Upper lobe of right lung (tissue), 1 donor: ENCODE measurements at places on chromosomes 3 and 15.

GRCh38 chr15:38683382-38684242 lies 119.0 kb upstream of the RASGRP1 start:
- DNase-seq = no peak

- no peak for DNase-seq
Observed at GRCh38 chr3:46393011-46393410, 13.9 kb downstream of the CCR5AS start.

- DNase-seq = peak; percentile 34
Observed at GRCh38 chr15:66832664-66833063, 130.6 kb downstream of the SMAD6 start.

DNA sequence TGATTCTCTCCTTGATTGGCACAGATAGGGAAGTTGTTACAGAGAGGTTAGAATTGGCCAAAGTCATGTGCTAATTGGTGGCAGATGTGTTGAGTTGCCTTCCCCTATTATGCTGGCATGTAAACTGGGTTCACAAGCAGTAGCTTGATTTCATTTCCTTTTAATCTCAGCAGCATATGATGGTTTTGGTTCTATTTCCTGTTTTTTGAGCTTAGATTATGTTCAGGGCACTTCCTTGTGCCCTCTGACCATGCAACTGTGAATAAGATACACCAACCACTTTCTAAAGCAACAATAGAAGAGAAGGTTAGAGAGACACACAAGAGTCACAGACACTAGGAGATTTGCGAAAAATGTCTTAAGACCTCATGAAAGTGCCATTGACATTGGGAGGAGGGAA lies 16.5 kb downstream of the HPS3 start:
- DNase-seq = no peak

DNA sequence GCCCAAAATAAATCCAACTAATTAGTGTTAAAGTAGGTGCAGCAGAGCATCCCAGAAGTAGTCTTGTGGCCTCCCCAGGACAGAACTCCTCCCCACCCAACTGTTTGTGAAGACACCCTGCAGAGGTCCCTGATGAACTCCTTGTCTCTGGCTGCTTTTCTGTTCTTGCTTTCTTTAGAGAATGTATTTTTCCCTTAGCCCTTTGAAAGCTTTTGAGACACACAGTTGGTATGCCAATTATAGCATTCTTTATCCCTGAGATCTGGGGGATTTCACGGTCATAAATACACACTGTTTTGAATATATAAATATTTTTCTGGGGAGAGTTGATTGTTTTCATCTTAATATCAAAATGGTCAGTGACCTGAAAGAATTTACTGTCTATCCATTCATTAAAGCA lies 9.8 kb downstream of the TFG start:
- no peak for DNase-seq

- no peak for DNase-seq
Observed at GRCh38 chr3:67654844-67655177, 399 bp upstream of the SUCLG2 start.

GRCh38 chr3:72574144-72574543 lies 274.1 kb downstream of the SHQ1 start:
- DNase-seq = no peak

GRCh38 chr3:118548434-118548833 lies 486.2 kb downstream of the IGSF11 start:
- no peak for DNase-seq

DNA sequence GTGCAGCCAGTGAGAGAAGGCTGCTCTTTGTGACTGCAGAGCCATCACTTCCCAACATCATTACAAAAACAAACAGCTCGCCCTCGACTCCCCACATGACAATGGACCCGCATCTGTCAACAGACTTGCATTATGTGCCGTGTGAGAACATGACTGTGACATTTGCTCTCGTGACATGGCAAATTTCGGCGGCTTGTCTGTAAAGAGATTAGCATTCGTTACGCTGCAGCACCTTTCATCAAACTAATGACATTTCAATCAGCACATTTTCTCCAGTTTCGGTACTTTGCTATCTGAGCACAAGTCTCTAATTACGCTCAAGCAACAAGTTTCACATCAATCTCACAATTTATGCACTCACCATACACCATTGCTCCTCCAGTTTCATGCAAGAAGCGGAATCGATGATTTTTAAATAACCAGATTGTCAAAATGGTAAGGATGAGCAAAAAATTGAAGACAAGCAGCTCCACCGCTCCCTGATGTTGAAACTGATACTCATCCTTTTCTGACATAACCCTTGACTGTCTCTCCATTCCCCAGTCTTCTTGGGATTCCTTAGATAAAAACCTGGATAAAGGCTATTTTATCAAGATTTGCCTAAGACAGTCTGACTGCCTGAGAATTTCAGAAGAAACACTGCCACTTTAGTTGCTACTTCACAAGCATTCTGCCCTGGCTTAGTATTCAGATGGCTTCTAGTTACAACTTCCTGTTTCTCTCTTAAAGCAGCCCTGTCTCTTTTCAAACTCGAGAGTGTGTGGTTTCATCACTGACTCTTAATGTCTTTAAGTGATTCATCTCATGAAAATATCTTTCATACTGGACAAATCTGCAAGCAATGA lies at the start of gene SLC9A9:
Gene SLC9A9 (minus strand): TSS at position 682 of the 845 bp plus-strand sequence. CDS start 146 bp downstream, at position 536.
- no peak for DNase-seq

DNA sequence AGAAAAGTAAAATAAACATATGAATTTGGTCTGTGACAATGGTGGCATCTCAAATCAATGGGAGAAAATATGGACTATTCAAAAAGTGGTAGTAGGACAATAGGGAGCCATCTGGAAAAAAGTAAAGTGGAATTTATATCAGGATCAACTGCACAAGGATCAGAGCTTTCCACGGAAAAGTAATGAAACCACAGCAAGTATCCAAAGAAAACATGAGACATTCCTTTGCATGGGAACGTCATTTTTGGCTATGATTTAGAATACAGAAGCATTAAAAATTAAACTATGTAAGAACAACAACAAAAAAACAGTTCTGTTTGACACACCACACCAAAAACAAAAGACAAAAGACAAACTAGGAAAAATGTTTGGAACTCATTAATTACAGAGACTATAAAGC lies 18.7 kb downstream of the CRBN start:
- DNase-seq = no peak

DNA sequence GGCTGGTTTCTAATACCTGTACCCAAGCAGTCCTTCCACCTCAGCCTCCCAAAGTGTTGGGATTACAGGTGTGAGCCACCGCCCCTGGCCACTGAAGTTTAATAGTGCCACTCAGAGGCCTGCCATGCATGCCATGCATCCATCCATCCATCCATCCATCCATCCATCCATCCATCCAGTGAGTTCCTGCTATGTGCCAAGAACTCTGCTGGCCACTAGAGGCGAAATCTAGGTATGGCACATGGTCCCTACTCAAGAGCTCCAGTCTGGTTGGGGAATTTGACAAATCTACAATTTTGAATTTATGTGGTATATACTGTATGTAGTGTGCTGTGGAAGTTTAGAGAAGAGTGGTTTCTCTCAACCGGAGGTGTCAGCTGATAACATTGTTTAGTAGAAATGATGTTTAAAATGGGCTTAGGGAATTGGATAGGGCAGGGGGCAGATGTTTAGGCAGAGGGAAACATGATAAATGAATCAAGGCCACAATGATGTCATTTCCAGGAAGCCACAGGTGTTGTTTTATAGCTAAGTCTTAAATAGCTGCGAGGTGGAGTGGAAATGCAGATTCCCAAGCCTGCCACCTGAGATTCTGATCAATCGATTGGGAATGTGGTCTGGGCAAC lies 384.4 kb upstream of the C2CD4B start:
- no peak for DNase-seq

- DNase-seq = no peak
Observed at GRCh38 chr3:151918253-151919029, 45.0 kb downstream of the SUCNR1 start.

DNA sequence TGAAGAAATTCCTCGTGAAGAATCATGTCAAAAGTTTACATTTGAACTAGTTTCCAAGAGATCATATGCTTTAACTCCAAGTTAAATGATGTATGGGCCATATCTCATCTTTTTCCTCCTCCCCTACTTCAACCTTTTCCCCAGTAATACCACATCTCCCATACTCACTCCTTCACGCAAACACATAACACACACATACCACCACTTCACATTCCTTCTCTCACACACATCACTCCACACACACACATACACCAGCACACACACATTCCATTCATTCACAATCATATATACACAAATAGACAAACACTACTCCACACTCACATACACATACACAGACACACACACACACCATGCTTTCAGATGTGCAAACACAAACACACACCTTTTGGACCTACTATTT lies 769.0 kb upstream of the NR2F2 start:
- DNase-seq = no peak

- DNase-seq = no peak
Observed at GRCh38 chr3:19264424-19264823, 116.1 kb downstream of the KCNH8 start.

DNA sequence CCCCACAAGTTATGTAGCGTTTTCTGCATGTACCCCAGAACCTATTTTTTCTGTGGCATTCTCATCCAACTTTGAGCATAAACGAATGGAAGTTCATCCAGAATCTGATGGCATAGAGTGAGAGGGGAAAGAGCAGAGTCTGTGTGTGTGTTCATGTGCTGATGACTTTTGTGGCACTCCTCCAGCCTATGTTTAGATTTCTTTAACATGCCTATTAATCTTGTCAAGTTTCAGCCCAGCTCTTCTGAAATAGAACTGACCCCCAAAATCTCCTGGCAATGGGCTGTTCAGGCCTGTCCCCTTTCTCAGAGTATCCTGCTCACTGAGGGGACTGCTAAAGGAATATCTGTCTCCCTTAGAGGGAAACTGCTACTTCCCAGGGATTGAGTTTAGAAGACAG lies 56.4 kb upstream of the NEO1 start:
- no peak for DNase-seq

DNA sequence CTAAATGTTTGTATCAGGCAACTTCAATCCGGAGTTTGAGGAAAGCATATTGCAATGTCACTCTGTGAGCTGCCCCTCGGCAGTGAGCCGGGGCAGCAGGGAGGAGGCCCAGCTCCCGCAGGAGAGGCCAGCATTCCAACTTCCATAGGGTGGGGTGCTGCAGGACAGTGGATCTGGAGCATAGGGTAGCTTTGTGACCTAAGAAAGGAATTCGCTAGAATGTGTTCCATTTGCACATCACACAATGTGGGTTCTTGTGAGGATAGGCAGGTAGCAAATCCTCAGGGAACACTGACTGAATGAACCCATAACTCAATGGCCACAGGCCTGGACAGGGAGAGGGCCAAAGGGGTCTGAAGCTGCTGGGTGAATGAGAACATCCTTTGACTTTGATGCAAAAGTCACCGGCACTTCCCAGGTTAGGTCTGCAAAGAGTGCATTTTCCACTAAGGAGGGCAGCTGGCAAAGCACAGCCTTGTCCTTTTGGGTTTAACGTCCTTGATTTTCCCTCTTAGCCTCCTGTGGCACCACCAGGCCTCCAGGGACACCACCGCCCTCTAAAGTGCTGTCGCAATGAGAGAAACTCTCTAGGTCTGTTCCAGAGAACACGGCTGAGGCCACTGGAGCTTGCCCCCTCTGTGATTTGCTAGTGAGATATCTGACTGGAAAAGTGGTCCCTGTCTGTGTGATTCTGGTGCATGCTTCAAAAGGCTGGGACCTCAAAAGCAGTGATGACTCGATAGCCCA lies 36.2 kb downstream of the GABRB3 start:
- DNase-seq = no peak

- DNase-seq = peak; percentile 90
Observed at GRCh38 chr15:88913017-88913849, at the start of gene MFGE8. Gene MFGE8, minus strand, starts transcription at chr15:88913379. Its CDS starts 60 bp downstream, at chr15:88913319.

DNA sequence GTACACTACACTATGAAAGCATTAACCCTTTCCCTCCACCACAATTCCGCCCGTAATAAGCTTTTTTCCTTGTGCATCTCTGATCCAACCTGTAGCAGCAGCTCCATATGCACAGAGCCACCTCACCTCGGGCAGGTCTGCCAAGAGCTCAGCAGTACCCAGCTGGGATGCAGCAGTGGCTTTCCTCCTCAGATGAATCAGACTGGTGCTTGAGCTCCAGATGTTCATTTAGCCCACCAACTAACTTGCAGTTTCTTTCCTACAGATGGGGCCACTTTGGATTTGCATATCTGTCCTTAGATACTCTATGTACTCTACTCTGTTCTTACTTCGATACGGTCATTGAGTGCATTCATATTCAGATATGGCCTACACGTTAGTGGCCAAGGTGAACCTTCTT lies 14.8 kb upstream of the FSIP1 start:
- DNase-seq = no peak

DNA sequence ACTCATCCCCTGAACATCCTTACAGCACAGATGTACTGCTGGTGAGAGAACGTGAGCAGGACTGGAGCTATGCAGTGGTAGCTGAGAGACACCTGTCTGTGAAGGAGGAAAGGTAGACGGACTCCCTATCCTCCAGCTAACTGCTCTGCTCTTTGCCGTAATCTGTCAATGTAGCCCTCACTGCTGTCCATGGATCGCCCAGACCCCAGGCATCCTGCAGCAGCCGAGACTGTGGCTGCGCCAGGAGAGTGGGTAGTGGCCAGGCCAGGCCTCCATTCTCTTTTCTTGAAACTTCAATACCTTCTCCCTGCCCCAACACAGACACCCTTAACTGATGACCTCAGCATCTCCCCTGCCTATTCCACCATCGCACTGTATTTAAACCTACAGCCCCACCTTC lies 44.5 kb downstream of the CRABP1 start:
- no peak for DNase-seq

DNA sequence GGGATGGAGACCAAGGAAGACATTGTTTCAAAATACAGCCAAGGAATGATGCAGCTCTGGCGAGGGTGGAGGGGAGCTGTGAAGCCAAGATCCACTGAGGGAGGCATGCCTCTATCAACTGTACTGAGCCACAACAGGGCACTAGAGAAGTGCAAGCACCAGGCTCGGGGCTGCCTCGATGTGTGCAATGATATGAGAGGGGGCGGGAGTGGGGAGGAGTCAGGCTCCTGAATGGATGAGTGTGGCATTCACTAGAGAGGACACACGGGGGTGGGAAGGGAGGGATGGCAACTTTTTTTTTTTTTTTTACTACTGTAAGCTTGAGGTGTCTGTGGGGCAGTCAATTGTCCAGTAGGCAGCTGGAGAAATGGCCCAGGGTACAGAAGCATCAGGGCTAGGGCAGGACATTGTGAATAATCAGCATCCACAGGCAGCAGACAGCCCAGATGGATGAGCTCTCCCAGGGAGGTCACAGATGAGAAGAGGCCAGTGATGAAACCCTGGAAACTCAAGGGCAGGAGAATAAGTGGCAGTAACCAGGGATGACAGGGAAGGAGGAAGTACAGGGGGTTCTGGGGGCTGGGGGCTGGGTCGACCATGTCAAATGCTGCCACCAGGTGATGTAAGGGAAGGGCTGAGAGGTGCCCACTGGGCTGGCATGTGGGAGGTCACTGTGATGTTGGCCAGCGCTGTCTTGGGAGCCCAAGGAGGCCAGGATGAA lies 5.9 kb downstream of the STOML1 start:
- no peak for DNase-seq

DNA sequence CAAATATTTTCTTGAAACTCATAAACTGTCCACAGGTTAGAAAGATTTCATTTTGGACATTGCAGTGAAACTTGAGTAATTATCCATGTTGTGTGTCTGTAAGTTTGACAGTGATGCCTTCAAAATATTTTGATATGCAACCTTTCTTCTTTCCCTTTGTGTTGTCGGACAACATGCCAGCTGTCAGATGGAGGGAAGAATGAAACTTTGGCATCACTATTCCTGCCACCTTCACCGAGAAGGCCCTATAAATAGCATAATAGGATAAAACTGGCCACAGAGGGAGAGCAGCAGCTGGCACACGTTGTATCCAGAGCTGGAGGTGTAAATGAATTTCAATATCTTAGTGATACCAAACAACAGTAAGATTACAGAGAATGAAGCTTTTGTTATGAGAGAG lies 436.7 kb upstream of the CFAP20DC start:
- DNase-seq = no peak

GRCh38 chr15:52095597-52096262 lies 16.8 kb downstream of the BCL2L10 start:
- DNase-seq = no peak
